ENCODE measurements at places on chromosomes 16 and 17. TPM values are rescaled to one million over a fixed set of nuclear protein-coding genes. Genes with fewer than 3 reads are reported as not detected.

Gene PDILT
- total RNA-seq: not detected

Gene PRSS22
- not detected for total RNA-seq

Gene PRAC2
- not detected for total RNA-seq

Gene FLYWCH2
- total RNA-seq: 19.4 TPM

Gene CBFA2T3
- 7.2 TPM for total RNA-seq

Gene TEX14
- 0.17 TPM for total RNA-seq

DNA sequence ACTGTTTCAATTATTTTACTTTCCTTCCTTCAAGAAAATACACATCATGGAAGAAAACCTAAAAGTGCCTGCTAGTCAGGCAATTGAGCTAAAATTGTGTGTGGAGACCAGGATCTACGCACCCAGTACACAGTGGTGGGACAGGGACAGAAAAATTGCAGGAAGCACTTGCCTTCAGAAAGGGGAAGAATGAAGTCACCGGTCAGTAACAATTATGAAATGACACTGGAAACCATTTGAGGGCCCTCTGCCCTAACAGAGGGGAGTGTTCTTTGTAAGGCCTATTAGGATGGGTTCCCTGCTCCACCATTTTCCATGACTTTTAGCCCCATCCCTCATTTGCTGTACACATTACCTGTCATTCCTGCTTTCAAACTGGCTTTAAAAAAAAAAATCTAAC is 4.5 kb upstream of the PHAF1 start:
- no peak for DNase-seq

DNA sequence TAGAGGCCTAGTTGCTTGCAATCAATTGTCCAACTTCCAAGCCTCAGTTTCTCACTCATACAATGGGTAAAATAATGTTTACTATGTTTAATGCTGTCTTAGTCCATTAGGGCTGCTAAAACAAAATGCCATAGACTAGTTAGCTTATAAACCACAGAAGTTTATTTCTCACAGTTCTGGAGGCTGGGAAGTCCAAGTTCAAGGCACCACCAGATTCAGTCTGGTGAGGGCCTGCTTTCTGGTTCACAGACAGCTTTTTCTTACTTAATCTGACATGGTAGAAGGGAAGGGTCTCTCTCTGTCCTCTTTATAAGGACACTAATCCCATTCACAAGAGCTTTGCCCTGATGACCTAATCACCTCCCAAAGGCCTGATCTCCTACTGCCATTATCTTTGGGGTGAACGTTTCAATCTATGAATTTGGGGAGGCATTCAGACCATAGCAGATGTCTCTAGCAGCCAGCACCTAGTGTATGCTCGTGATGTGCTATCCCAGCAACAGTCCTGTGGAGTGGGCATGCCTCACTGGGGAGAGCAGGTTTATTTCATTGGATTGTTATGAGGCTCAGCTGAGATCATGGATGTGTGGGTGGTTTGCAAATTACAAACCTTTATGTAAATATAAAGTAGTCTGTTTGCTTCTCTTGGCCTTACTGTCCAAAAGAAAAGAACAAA is 25.2 kb downstream of the YPEL2 start:
- DNase-seq: no peak

DNA sequence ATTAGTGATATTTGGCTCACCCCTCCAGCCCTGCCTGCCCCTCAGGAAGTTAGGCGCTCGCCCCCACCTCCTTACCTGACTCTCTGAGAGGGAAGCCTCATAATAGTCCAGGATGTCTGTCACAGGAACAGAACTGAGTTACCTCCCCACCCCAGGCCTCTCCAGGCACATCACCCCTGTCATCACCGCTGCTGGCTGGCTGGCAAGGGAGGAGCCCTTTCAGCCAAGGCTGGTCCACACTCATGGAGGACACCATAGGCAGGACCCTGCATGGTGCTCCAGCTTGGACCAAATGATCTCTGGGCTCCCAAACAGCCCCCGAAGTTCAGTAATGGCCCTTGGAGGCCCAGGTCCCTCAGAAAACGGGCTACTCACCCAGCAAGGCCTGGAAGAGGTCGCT is 1.5 kb downstream of the DLG4 start:
- DNase-seq: no peak

DNA sequence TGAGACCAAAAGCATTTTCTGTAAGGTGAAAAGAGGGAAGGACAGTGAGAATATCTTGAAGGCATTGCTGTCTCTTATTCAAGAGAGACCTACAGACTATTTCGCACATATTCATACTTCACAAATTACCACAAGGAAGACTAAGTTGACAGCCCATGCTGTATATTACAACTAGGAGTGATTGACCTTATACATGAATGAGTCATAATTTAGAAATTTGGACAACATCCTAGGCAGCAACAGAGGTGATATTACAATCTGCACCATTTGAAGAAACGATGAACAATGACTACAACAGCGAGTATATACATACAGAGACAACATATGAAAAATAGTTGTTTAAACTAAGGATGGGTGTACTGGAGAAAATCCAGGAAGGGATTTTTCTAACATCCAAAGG is 971.7 kb downstream of the CDH11 start:
- no peak for DNase-seq

- no peak for DNase-seq
Observed at GRCh38 chr16:27974896-27975540, 88.5 kb downstream of the GSG1L start.

DNA sequence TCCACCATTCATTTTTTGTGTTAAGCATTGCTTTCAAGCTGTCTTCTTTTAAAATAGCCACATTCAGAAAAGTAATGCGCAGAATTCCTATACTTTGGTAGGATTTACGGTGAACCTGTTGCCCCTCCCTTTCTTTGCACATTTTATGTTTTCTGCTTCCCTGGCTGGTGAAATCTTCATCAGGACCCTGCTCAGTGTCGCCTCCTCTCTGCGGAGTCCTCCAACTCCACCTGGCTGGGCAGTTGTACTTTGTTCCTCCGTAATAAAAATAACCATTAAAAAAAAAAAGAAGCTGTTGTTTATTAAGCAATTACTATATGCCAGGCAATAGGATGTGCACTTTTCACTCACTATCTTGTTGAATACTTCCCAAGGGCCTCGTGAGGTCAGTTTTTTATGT is 2.9 kb downstream of the UMOD start:
- DNase-seq: no peak

DNA sequence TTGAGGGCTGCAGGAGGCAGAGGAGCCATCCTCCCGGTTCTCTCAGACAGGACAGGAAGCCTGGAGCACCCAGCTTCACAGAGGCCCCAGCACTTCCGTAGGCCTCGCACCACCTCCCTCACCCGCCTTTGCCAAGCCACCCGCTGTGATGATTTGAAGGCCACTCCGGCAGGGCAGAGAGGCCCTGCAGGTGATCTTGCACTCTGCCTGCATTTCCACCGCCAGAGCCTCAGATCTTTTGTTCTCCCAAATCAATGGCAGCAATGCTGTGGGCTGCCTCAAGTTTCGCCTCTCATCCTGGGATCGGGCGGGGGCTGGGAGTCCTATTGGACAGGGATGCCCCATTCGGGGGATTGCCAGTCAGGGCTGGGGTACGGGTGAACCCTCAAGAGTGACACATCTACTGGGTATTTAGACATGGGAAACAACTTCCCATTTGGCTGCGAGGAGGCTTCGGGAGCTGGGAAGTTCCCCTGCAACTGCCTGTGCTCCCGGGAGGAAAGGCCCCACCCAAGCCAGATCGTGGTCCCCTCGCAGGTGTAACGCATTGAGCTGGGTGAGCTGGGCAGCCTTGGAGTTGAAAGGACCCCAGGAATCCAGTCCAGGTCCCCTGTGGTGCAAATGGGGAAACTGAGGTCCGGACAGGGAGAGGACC is 34.8 kb upstream of the PEMT start:
- no peak for DNase-seq

DNA sequence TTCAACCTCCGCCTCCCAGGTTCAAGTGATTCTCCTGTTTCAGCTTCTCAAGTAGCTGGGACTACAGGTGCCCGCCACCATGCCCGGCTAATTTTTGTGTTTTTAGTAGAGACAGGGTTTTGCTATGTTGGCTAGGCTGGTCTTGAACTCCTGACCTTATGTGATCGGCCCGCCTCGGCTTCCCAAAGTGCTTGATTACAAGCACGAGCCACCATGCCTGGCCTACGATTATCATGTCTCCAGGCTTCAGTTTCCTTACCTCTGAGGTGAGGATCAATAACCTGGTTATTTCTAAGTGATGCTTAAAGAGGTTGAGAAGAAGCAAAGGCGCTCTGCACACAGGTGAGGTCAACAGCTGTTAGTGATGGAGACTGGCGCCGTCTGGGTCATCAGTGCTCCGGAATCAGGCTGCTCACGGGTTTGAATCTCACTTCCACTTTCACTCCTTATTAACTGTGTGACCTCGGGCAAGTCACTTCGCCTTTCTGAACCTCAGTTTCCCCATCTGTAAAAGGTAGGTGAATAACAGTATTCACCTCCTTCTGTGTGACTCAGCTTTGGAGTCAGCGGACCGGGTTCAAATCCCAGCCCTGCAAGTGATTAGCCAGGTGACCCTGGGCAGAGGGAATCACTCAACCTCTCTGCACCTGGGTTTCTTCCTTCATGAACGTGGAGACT is 745 bp upstream of the ABCC1 start:
- no peak for DNase-seq

- DNase-seq: peak; percentile 41
Observed at GRCh38 chr17:7631398-7632380, 1.8 kb downstream of the SHBG start.

DNA sequence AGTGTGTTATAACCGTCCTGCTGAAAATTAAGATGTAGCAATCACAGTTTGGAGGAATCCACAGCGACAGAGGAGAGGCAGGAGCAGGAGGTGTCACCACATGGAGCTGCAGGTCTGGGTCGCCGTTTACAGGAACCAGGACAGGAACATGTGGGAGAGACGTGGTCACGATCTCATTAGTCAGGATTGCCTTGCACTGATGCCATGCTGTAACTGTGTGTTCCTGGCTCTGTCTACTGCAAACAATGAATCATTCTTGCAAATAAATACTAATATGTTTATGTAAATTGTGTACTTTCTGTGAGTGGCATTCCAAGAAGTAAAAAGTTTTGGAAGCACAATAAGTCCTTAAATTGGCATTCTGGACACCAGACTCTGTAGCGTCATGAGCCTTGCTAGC is 271.8 kb downstream of the CPPED1 start:
- no peak for DNase-seq

DNA sequence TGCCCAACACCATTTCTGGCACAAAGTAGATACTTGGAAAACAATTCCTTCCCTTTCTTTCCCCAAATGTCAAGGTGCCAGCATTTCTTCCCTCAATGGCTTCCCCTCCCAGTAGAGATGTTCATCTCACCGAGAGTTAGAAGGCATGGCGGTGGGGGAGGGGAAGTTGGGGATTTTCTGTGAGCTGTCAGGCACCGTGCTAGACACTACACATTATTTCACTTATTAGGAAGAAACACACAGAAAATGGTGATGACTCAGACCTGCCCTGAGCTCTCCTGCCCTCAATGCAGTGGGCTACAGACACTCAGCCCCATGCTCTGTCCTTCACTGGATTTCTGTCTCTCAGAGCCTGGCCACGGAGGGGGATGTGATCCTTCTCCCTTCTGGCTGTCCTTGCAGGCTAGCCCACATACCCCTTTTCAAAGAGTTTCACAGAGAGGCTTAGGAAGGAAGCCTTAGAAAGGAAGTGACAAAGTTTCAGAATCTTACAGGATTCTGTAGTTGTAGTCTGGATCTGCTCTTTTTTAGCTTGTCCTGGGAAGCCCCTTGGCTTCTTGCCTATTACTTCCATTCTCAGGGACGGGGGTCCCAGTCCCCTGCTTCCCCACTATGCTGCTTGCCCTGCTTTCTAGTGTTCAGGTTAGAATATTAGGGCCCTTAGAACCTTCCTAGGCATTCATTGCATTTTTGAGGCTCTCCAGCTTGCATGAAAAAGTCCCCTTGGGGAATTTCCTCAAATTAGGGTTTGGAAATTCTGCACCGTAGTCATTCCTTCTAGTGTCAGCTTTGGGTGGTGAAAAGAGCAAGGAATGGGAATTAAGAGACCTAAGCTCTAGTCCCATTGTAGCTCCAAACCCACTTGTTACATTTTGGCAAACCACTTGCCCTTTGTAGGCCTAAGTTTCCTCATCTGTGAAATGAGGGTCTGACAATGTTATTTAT is 12.2 kb upstream of the CCL5 start:
- no peak for DNase-seq
